ENCODE measurements at places on chromosomes 1 and 21. TPM values are rescaled to one million over a fixed set of nuclear protein-coding genes. Genes with fewer than 3 reads are reported as not detected.

The LY9 gene
- total RNA-seq = not detected

The SH2D2A gene
- 0.53 TPM for total RNA-seq

The RHD gene
- not detected for total RNA-seq

The ABL2 gene
- 67.8 TPM for total RNA-seq

The TRIM67 gene
- total RNA-seq = under 0.01 TPM

The VAV3 gene
- total RNA-seq = 0.31 TPM

The ILDR2 gene
- under 0.01 TPM for total RNA-seq

The TCHH gene
- total RNA-seq = not detected

The LINGO4 gene
- total RNA-seq = not detected

The C1QA gene
- total RNA-seq = 0.13 TPM

The CD1B gene
- total RNA-seq = not detected

The USP25 gene
- 25.1 TPM for total RNA-seq

The PDC gene
- total RNA-seq = 0.06 TPM

The FAM163A gene
- total RNA-seq = not detected

The SPRR1B gene
- not detected for total RNA-seq

The RNF11 gene
- total RNA-seq = 149 TPM

The S100A14 gene
- total RNA-seq = 0.25 TPM

The TSPAN2 gene
- 0.12 TPM for total RNA-seq

The ATAD3C gene
- total RNA-seq = 0.66 TPM

The LRRN2 gene
- total RNA-seq = not detected

The CD1D gene
- under 0.01 TPM for total RNA-seq

The MTOR gene
- total RNA-seq = 30.0 TPM

Data from aortic smooth muscle cell (primary cell).